HFFc6 (cell line): ENCODE measurements at places on chromosomes 11 and 22. TPM values are rescaled to one million over a fixed set of nuclear protein-coding genes. Genes with fewer than 3 reads are reported as not detected.

Gene MFRP
- not detected in 3 replicates for total RNA-seq

Gene CASP12
- not detected in 2 replicates for total RNA-seq

Gene PARVA
- total RNA-seq = 189 to 242 TPM (median 208 TPM) in 3 replicates

Gene POTEH
- total RNA-seq = not detected in 3 replicates

Gene GRAMD4
- total RNA-seq = 9.4 to 16.1 TPM (median 13.1 TPM) in 3 replicates

Gene C11orf16
- total RNA-seq = not detected in 3 replicates

DNA sequence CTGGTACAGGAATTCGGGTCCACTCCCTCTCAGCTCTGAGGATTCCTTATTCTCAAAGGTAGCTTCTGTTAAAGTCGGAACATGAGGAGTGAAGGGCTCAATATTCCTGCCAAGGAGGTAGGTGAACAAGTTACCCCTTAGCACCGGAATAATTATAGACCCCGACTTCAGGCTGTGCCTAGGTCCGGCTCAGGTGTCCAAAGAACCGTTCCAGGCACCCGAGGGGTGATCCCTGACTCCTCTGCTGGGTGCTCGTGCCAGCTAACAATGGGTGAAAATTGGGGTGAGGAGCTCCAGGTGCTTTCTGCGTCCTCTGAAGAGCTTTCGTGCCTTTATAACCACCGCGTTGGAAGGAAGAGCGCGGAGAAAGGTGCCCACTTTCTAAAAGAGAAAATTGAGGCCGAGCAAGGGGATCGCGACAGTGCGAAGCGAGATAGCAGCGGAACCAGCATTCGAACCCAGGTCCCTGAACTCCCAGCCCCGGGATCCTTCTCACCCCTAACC, 393 bp downstream of the CYB561A3 start:
- H3K4me3 ChIP-seq = peak overlapping the region; percentile 99
- no peak for DNase-seq
- H3K4me1 ChIP-seq = peaks cover 45% of the 10 kb centered on the region
- peaks cover 18% of the 10 kb centered on the region for H3K36me3 ChIP-seq

GRCh38 chr11:30049214-30049613, 32.4 kb upstream of the KCNA4 start:
- H3K27ac ChIP-seq = no peak overlapping the region
- no peaks in the 10 kb centered on the region for H3K36me3 ChIP-seq
- no peaks in the 10 kb centered on the region for H3K4me1 ChIP-seq

DNA sequence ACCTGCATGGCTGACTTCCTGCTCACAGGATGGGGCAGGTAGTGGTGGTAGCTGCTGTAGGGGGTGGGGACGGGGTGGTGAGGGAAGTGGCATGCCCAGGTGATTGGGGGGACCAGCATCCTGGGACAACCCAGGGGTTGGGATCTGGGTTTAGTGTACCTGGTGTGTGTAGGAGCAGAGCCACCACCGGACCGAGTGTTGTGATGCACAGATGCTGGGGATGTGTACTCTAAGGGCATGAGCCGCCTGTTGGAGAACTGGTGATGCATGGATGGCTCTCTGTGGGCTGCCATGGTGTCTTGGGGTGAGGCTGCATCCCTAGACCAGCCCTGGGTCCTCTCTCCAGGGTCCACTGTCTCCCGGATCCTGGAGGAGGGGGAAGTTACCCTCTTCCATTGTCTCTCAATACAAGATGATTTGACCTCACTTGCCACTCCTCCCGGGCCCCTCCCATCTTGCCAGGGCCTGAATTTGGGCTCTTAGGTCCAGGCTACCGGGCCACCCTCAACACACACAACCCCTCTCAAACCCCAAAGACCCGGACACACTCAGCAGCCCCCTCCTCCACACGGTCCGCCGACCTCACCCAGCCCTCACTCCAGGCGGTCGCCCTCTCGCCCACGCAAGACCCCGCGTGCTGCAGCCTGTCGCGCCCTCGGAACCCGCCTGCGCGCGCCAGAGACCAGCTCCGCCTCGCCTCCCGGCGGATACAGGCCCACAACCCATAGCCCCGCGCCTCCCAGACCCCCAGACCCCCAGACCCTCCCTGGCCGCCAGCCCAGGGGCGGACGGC, 619 bp downstream of the LRRC75B start:
- no peaks in the 10 kb centered on the region for H3K36me3 ChIP-seq
- peaks cover 3% of the 10 kb centered on the region for H3K27me3 ChIP-seq
- peak overlapping the region; percentile 38; the same call in 1 of the 2 replicates for H3K27ac ChIP-seq

GRCh38 chr22:42754658-42755057, 34.0 kb upstream of the A4GALT start:
- peak overlapping the region; percentile 58; the same call in 1 of the 2 replicates for H3K27ac ChIP-seq
- peaks cover 38% of the 10 kb centered on the region for H3K4me1 ChIP-seq
- no peaks in the 10 kb centered on the region; the same call in 1 of the 2 replicates for H3K27me3 ChIP-seq

DNA sequence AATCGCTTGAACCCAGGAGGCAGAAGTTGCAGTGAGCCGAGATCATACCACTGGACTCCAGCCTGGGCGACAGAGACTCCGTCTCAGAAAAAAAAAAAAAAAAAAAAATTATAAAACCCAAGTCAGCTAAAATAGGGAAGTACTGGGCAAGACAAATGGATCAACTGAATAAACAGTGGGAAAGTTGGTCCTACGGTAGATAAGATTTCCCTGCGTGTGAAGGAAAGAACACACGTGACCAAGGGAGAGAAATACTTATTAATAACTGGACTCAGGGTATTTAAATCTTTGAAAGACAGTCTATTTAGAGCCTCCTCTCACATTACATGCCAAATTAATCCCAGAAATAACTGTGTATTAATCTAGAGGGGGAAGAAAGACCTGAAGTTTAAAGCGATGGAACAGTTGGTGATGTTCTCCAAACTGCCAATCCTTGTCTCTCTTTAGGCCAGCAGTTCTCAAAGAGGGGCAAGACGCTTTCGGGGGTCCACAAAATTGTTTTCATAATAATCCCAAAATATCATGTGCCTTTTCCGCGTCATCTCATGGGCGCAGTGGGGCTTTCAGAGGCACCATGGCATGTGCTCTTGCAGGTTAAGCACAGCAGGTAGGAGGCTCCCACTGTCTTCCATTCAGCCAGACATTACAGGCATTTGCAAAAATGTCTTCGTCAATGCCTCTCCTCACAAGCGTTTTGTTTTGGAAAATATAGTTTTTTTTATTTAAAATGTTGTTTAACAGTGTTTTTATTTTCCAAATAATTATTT, 6.6 kb downstream of the RTL6 start:
- H3K36me3 ChIP-seq = peaks cover 28% of the 10 kb centered on the region
- no peak for DNase-seq
- H3K27me3 ChIP-seq = no peaks in the 10 kb centered on the region
- H3K4me3 ChIP-seq = no peak overlapping the region
- H3K4me1 ChIP-seq = peaks cover 12% of the 10 kb centered on the region

DNA sequence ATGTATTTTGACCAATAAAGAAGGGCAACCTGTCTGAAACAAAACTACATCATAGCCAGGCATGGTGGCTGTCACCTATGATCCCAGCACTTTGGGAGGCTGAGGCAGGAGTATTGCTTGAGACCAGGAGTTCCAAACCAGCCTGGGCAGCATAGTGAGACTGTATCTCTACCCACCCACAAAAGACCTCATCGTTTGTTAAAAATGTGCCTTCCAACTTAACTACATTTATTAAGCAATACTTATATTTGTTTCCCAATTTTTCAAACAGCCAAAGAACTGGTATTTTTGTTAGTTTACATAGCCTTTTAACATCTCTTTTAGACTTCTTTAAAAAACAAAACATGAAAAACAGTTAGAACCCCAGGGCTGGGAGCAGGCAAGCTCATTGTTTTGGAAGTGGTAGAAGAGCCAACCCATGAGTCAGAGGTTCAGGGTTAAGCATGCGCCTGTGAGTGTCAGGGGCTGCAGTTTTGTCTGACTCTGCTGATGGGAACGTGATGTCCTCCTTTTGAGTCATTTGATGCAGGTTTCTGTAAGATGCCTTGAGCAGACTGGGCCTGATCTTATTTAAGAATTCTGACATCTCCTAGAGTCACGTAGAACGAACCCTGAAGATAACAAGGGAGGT, 53.9 kb upstream of the CRTAM start:
- peak overlapping the region; percentile 98 for H3K27ac ChIP-seq
- DNase-seq = peak; percentile 94
- no peaks in the 10 kb centered on the region; the same call in 1 of the 2 replicates for H3K27me3 ChIP-seq
- peaks cover 47% of the 10 kb centered on the region for H3K4me1 ChIP-seq
- H3K36me3 ChIP-seq = peaks cover 13% of the 10 kb centered on the region; the same call in 1 of the 2 replicates

DNA sequence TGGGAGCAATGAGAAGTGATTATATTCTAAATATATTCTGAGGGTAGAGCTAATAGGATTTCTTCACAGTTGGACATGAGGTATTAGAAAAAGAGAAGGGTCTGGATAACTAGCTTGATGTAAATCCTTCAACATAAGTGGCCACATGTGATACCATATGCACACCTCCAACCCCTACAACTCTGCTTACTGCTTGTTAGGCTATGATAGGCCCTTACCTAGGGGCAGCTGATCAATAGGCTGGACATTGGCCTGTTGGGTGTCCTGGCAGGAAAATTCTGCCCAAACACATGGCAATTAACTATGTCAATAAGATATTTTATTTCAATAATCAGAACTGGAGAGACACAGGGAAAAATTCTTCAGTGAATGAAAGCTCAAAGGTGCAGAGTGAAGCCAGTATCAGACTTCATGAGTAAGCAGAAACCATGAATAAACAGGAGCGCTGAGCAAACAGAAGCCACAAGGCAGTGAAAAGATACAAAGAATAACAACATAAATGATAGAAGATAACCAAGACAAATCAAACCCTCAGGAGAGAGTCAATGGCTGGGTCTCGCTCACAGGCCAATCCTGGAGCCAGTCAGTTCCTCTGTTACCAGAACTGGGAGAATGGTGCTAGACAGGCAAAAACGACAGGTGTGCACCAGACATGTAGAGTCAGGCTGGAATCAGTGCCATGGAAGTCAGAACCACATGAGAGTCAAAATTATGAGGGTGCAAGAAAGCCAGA, 46.3 kb upstream of the PSMA1 start:
- H3K4me1 ChIP-seq = no peaks in the 10 kb centered on the region
- DNase-seq = no peak
- no peak overlapping the region for H3K4me3 ChIP-seq

DNA sequence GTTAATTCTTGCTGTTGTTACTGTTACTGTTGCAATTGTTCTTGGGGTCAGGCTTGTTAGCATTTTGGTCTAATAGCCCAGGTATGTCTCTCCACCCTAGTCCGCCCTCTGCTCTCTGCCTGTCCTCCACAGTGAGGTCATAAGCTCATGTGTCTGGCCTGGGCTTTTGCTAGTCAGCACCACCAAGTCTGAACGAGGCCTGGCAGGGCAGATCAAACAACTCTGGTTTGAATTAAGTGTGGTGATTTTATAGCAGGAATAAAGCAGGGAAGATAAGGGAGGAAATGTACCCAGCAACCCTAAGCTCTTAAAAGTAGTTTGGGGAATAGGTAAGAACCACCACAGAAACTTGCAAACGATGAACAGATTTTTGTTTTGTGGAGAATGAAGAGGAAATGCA, 98.7 kb downstream of the ABTB2 start:
- H3K4me1 ChIP-seq = peaks cover 16% of the 10 kb centered on the region
- peaks cover 20% of the 10 kb centered on the region for H3K27me3 ChIP-seq

DNA sequence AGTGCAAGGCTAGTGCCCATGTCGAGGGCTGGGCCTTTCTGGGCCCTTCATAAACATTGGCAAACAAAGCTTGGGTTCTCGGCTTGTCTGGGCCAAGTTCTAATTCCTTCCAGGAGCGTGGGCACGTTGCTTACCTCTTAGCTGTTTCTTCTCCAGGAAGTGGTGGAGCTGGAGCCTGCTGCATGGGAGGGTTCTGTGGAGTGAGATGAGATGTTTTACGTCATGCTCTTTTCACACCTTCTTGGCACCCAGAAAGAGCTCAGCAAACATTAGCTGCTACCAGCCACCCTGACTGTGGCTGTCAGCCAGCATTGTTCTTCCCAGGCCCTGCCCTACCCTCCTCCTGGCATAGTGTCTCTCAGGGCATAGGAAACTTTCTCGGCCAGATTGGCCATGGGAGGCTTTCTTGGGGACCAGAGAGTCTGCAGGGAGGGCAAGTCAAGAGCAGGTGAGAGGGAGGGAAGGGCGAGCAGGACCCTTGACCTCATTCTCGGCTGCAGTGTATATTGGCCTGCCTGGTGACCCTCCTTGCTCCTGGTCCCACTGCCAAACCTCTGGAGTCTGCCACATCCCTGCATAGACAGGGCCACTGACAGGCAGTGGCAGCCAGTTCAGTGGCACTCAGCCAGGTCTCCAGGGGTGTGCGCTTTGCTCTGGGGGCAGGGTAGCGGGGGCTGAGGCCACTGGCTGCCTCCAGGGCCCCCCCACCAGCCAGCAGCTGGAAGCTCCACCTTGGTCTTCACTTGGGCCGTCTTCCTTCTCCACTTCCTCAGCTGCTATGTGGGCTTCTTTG, 98.8 kb downstream of the BCR start:
- H3K4me1 ChIP-seq = peaks cover 19% of the 10 kb centered on the region
- H3K36me3 ChIP-seq = no peaks in the 10 kb centered on the region
- peaks cover 3% of the 10 kb centered on the region; the same call in 1 of the 2 replicates for H3K27me3 ChIP-seq
- DNase-seq = no peak
- no peak overlapping the region for H3K4me3 ChIP-seq

DNA sequence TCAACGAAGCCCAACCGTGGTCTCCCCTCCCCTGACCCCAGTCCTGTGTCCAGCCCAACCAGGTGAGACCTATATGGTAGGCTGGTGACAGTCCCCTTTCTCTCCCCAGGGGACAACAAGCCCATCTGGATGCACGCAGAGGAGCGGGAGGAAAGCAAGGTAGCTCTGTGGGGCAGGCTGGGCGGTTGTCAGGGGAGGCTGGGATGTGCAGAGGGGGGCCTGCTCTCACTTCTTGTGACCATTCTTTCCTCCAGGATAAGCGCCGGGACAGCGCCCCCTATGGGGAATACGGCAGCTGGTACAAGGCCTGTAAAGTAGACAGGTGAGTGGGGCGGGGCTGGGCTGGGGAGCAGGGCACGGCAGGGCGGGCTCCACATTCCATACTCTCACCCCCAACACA, 3.5 kb upstream of the RAB1B start:
- no peak overlapping the region for H3K4me3 ChIP-seq
- H3K4me1 ChIP-seq = peaks cover 23% of the 10 kb centered on the region
- H3K36me3 ChIP-seq = peaks cover 7% of the 10 kb centered on the region
- no peak overlapping the region for H3K27ac ChIP-seq
- H3K27me3 ChIP-seq = peaks cover 2% of the 10 kb centered on the region

- H3K36me3 ChIP-seq = peaks cover 9% of the 10 kb centered on the region; the same call in 1 of the 2 replicates
Observed at GRCh38 chr11:108825381-108825780, 160.5 kb downstream of the DDX10 start.

- no peaks in the 10 kb centered on the region for H3K36me3 ChIP-seq
- no peak overlapping the region for H3K4me3 ChIP-seq
- H3K4me1 ChIP-seq = no peaks in the 10 kb centered on the region
Observed at GRCh38 chr11:2153581-2154194, 7.3 kb downstream of the INS start.
